NCI-H748 treated with DMSO at 0.1 percent for 48 hours (cell line): ENCODE measurements at places on chromosomes 3 and 15.

- peak; percentile 78 for DNase-seq
Measured at GRCh38 chr3:115272036-115272824, 125.1 kb upstream of the ZBTB20 start.

DNA sequence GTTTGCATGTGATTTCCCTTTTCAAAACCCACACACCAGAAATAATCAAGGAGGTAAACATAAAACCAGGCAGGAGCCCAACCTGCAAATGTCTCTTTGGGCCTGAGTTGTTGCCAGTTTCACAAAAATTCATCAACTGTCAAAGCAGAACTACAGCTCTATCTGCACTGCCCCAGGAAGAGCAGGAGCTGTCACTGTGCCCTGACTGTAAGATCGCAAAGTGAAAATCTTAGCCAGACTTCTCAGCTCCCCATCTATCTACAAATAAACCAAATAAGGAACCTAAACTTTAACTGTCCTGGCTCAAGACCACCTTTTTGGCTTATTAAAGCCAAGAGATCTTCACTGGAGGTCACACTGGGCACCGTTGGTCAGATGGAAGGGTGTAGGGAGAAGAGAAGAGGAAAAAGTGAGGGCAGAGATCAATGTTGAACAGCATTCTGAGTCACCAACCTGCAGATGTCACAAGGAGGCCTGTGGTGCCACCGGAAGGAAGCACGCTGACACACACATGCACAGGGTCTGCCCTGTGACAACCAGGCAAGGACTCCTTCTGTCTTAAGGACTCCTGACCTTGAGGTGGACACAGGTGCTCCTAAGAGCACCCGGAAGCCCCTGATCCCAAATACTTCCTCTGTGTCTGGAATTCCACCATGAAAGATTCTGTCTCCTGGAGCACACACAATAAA lies 58.7 kb downstream of the RPN1 start:
- no peak for DNase-seq

DNA sequence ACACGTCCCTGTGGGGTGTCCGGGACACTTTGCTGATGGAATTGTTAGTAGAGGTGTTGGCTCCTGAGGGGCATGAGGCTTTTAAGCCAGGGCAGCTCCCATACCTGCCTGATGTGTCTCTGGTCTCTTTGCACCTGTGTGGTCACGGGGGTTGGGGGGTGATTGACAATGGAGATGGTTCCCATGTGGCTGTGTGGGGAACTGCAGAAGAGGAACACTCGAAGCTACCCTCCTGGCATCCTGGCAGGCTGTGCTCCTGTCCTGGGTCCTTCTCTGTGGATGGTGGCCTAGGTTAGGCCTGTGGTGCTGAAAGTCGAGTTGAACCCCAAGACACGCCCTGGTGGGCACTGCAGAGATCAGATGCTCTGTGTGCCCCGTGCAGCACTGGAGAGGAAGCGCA lies 73.4 kb downstream of the HMCES start:
- no peak for DNase-seq

DNA sequence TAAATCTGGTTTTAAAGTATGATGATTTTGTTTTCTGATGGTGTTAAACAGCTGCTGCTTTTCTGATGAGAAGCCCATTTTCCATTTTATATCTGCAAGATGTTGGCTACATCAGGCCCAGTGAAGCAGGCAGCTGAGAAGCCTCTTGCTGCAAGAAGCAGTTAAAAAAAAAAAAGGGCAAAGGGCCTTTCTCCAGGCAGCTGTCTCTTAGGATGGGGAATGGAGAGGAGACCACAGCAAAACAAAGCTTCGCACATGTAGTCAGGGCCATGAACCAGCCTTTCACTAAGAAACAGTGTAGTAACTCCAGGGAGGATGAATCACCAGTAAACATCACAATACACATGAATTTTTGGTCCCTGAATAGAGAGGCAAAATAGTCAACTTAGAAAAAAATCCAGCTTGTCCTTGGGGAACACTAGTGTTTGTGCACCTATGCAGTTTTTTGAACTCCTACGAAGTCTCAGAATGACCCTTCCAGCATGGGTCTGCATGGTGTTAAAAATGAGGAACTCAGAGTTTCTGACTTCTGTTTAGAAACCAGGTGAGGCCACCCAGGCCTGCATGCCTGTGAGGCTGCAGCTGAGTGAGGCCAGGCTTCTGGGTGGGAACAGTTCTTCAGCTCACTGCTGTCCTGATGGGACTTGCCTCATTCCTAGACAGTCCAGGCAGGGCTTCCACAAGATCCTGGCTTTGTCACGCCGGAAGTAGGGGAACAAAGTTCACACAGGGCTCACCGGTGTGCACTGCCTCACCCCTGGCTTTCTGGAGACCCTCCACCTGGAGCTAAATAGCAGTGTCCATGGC lies 518.7 kb downstream of the MCTP2 start:
- DNase-seq, result no peak

- no peak for DNase-seq
Measured at GRCh38 chr3:9452417-9452816, 55.0 kb downstream of the SETD5 start.

GRCh38 chr3:183812761-183813445 lies 12.5 kb downstream of the MAP6D1 start:
- DNase-seq, result no peak

DNA sequence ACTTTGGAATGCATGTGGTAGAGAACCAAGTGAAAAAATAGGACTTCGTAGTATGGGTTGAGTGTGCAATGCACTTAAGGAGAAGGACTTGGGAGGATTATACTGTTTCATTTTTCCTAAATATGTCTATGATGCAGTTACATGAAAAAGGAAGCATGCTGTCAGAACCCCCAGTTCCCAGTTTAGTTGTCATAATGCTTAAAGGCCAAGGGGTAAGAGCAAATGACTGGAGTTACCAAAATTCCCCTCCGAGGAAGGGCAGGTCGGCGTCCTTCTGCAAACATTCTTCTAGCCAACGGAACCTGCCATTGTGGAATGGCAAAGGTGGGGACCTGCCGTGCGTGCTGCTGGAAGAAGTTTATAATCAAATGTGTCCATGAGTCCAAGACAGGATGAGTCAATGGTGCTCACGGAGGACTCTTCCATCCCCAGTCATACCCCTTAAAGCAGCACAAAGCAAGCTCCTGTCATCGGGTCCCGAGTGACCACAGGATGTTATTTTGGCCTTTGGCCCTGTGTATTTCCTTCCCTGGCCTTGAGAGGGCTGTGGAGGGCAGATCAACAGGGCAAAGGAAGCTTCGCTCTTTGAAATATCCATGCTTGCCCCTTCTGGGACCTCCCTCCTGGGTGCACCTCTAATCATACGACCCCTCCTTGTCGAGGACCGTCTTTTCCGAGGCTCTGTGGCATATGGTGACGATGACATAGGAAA lies 93.2 kb downstream of the SLCO3A1 start:
- no peak for DNase-seq

DNA sequence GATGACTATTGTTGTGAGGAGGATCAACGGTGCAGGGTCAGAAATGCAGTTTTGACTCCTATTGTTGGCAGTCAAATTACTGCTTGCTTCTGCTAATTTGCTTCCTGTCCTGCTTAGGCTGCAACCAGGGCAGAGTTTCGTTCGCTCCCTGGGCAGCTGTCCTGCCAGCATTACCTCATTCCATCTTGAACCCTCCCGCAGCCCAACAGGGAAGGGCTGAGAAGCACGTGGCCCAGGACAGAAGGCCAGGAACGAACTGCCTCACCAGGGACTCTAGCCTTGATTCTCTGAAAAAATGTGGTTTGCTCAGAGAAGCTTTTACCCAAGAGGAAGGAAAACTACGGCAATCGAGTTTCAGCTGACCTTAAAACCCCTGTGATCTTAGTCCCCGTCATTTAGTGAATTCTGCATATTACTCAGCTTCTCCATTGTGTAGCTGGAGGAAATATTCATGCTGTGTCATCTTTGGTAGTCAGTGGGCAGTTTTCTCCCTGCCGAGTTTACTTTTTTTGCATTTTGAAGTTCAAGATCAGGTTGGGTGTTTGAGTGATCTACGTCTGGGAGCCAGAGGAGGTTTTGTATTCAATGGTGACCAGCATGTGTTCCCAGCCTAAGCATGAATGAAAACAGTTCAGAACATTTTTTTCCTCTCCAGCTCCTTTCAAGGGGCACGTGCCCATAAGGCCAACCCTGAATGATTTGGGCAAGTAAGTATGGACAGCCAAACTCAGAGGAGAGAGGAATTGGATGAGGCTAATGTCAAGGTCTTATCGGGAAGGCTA lies 23.0 kb downstream of the TLNRD1 start:
- DNase-seq, result no peak

DNA sequence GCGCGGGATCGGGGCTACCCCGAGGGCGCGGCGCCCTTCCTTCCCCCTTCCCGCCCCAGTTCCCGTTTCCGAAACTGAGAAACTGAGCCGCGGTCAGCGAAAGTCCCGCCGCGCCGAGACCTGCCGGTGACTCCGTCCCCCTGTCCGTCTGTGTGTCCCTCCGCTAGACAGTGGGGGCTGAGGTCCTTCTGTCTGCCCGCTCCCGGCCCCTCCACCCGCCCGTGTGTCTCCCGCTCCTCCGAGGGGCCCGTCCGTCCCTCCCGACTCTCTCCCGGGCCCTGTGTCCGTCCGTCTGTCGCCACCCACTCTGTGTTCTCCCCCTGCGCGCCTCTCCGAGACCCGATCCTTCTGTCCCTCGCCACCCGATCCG lies 426 bp downstream of the PRKCD start:
- no peak for DNase-seq

GRCh38 chr3:107987036-107987939 lies 103.5 kb downstream of the CD47 start:
- DNase-seq, result peak; percentile 39

DNA sequence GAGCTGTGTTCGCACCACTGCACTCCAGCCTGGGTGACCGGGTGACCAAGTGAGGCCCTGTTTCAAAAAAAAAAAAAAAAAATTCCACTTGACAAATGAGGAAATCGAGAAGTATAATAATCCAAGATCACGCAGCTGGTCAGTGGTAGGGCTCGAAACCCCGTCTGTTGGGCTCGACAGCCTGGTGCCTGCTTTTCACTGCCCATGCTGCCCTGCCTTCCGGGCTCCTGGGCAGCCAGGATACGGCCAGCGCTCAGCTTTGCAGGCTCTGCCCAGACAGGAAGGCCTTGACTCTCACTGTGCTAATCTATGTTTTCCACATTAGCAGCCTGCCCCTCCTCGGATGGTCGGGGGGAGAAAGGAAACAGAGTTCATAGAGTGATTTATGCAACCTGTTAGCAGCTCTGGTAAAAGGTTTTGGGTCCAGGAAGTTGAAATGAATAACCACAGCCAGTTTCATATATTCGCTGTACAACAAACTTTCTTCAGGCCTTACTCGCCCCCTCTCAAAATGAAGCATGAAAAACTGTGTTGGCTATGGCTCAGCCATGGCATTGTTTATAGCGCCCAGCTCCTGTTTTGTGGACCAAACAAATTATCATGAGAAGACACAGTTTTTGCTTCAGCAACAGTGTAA lies 108.8 kb downstream of the XXYLT1 start:
- DNase-seq, result no peak

DNA sequence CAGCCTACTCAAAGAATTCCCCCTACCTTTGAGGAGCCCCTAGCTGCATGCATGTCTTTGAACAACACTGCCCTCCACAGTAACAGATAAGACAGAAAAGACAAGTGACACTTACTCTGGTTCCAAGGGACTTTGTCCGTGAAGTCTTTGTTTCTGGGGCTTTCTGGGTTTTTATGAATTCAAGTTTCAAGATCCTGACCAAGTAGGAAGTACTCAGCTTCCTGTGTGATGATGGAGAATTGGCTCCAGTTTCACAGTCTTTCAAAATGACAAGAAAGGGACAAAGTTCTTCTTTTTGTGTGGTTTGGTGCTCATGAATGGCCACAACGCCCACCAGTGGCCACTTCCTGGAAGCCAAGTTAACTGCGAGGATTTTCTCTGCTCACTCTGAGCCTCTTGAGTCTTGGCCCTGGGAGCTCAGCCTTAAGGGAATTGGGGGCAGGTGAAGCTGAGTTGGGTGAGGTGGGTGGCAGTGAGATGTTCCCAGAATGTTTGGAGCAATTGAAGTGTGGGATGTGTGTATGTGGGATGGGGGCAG lies at the start of gene CCR1:
Gene CCR1, minus strand, starts transcription at position 147 of the 538 bp plus-strand sequence. CDS start 4,000 bp downstream, outside the sequence.
- no peak for DNase-seq

GRCh38 chr3:47892286-47893040 lies 89.5 kb downstream of the DHX30 start:
- no peak for DNase-seq

DNA sequence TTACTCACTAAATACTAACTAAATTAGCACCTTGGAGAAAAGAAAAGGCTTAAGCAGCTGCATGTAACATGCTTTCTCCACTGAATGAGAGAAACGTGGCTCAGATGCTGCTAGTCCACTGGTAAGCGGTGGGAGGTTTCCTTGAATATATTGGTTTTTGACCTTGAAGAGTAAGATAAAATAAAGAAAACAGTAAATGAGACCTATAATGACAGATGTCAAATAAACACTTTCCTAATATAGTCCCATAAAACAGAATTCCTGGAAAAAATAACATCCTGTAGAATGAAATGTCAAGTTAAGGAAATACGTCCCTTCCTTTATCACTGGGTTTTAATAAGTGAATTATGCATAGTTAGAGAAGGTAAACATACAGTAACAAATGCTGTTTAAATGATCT lies 215.0 kb downstream of the DPH6 start:
- no peak for DNase-seq

GRCh38 chr3:30539206-30539605 lies 67.2 kb upstream of the TGFBR2 start:
- DNase-seq, result no peak
